Fibroblast of skin of right quadriceps (primary cell): ENCODE measurements at places on chromosomes 3 and 15.
A peak's percentile ranks its signal among the peaks of the same experiment; 100 is the strongest.

DNA sequence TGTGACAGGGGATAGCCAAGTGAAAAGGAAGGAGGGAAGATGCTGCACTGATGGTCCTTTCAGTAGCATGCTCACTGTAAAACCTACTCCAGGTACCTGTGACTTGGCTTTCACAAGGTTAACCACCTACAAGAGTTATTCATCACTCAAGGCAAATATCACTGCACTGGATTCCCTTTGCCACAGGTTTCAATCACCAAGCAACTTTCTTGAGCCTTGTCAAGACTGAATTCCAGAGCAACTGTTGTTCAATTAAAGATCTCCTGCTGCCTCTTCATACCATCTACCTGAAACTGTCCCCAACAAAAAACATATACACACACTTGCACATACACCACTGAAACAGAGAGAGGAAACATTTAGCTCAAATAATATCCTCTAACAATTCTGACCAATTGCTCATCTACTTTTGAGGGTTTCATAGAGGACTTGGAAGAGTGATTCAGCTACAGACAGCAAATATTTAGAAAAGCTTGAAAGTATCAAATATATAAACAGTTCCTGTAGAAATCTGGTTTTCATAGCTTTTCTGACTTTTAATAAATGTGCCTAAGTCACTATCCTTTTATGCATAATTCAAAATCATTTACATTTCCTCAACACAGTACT lies 6.5 kb downstream of the IGF2BP2 start:
- no peak for DNase-seq

- DNase-seq = no peak
These were observed 35.8 kb downstream of the HCN4 start for GRCh38 chr15:73333001-73333400.

DNA sequence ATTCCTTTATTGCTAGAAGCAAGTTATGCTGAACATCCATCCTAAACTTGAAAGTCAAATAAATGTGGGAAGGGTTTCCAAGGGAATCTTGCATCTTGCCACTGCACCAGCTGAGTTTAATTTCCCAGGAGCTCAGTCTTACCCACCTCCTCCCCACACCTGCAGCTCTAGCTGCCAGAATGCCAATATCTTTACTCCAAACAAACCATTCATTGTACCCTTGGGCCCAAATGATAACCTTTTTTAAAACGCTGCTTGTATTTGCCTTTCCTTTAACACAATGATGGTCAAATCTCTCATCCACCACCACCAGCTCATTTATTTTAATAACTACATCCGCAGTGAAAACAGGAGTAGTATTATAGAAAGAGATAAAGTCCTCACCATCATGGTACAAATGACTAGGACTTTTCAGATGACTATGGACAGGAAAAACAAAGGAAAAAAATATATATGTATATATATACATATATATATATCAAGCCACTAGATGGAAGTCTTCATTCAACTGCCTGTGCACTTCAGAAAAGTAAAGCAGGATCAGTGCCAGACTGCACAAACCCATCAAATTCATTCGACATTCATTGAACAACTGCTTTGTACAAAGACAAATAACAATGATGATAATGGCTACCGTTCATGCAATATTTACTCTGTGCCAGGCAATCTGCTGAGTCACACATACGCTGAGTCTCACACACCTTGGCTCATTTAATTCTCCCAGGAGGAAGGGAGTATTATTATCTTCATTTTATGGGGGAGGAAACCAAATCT lies 44.0 kb downstream of the BFSP2 start:
- DNase-seq = peak; percentile 31

DNA sequence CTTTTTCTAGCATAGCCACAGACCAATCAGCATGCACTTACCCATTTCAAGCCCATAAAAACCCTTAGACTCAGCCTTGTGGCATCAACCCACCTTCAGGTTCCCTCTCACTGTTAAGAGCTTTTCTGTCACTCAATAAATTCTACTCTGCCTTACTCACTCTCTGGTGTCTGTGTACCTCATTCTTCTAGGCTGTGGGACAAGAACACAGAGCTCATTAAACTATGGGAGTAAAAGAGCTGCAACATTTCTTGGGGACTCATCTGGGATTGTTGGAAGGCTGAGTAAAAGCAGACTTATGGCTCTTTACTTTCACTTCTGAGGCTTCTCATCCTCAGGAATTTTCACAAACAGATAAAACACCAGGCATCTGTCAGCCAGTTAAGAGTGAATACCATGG lies 879.3 kb downstream of the ROBO2 start:
- DNase-seq = no peak

DNA sequence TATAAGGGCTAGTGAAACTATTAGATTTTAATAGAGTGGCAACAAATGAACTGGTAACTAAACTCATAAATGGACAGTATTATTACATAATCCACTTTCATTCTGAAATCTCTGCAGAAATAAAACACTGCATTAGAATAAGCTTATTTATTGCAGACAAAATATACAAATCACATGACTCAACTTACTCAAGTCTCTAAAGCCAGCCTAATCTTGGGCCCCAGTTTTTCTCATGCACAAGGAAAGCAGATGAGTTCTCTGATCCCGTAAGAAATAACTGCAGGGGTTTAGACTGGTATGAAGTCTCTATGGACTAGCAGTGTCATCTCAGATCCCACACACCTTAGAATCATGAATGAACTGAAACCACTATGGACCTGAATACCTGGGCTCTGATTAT lies 5.8 kb downstream of the DLG1 start:
- no peak for DNase-seq
